ENCODE measurements at places on chromosomes 1 and 21.
A peak's percentile ranks its signal among the peaks of the same experiment; 100 is the strongest.

- DNase-seq = no peak
Measured at GRCh38 chr1:42529724-42530181, 66.7 kb downstream of the CCDC30 start.

GRCh38 chr1:206511362-206512057 lies 4.2 kb downstream of the RASSF5 start:
- DNase-seq = no peak

GRCh38 chr1:219798283-219799030 lies 129.9 kb downstream of the SLC30A10 start:
- no peak for DNase-seq

DNA sequence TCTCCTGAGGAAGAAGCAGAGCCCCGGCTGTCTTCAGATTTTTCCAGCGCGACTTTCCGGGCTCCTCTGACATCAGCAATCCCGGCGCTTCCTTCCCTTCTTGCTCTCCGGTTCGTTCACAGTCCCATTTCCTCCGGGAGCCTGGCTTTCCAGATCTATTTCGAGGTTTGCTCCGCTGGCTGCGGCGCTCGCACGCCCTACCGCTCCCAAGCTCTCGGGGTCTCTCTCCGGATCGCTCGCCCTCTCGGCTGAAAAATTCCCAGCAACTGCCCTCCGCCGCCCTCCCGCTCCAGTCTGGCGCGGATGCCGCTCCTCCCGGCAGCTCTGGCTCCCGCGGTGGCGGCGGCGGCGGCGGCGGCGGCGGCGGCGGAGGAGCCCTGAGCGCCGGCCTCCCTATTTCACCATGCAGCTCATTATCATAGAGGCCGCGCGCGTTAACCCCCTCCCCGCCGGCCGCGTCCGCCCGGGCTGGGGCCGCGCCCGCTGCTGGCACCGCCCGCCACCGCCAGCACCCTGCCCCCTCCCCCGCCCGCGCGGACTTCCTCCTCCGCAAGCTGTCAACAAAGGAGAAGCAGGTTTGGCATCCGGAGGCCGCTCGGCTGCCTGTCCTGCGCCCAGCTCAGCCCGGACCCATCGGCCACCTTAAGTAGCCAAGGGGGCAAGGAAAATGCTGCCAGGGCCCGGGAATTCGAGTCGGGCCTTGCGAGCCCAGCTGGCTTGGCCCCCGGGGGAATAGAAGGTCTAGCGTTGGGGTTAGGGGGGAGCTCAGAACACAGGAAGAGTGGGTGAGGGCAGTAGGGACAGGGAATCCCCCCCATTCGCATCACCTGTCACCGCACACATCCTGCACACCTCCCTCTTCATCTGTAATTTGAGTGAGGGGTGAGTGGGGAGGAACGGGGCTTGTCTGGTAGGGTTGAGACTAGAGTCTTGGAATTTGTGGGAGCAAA lies at the start of gene PLXNA2:
PLXNA2 (minus strand) TSS at position 418 of the 950 bp plus-strand sequence. CDS start 26,462 bp downstream, outside the sequence.
- peak; percentile 36 for DNase-seq

DNA sequence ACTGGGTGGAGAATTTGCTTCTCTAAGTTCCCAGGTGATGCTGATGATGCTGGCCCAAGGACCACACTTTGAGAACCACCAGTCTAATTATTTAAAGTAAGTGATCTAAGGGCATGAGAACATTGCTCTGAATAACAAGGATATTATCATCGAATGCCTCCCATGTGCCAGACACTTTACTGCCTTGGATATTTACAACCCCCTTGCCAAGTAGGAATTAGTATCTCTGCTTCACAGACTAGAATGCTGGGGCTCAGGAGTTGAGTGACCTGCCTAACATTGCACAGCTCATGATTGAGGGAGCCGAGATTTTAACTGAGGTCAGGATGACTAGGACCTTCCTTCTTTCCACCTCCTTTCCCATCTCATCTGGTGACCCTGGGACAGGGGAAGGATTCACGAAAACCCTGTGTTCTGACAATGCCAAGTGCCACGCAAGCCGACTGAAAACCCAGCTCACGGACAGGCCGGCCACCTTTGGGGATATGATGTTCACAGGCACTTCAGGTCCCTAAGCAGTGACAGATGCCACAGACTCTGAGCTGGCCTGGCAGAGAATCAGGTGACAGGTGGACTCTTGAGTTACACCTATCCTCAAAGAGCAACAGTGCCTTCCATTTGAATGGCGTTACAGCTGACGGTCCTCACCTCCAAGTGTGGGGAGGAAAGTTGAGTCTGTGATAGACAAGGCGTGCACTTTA lies 230.7 kb downstream of the TOMM20 start:
- no peak for DNase-seq

DNA sequence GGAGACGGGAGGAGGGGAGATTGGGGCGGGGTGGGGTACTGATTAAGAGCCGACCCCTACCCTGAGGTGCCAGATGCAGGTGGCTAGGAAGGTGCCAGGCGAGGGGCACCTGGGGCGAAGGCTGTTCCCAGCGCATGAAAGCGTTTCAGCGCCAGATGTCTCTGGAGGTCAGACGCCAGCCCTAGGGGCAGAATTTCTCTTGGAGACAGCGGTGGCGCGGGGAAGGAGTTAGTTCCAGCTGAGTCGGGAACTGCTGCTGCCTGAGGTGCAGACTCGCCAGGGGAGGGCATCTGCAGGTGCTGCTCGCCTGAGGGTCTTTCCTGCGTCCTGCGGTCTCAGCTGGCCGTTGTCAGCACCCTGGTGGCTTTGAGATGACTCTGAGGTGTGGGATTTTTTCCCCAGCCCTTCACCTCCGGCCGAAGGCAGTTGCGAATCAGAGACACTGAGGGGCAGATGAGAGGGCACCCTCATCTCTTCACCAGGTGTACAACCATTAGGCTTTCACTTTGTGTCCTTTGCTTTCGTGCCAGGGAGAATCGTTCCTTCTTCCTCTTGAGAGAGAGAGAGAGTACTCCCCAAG lies 539 bp downstream of the CGN start:
- peak; percentile 44 for DNase-seq

- DNase-seq = no peak
Measured at GRCh38 chr1:62228883-62229187, 34.2 kb downstream of the L1TD1 start.

DNA sequence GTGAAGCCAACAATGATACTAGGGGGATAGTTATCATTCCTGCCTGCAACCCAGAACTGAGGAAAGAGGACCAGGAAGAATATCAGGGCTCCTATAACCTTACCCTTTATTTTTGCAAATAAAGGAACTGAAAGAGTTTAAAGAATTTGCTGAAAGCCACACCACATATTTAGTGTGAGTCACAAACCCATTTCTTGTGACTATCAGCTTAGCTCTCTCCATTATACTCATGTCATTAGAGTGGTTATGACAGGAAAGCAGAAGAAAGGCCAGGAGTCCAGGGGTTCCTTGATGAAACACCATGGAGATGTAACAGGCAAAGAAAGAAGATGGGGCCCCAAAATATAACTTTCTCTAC lies 141.1 kb upstream of the SAMSN1 start:
- DNase-seq = no peak

Measured in NCI-H748 treated with DMSO at 0.1 percent for 48 hours (cell line).